ENCODE measurements at places on chromosomes 1 and 21.

DNA sequence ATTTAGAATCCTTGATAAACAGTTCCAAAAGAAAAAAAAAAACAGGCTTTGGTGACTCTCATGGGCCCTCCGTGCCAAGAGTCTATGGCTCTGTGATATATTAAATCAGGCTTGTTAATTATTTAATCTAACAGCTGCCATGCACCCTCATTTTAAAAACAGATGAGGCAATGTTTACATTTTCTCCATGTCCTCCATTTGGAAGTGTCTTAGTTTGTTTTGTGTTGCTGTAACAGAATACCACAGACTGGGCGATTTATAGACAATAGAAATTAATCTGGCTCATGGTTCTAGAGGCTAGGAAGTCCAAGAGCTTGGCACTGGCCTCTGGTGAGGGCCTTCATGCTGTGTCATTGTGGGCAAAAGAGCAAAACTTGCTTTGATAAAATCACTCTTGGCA lies 58.0 kb downstream of the B3GALT5 start:
- DNase-seq, result no peak

DNA sequence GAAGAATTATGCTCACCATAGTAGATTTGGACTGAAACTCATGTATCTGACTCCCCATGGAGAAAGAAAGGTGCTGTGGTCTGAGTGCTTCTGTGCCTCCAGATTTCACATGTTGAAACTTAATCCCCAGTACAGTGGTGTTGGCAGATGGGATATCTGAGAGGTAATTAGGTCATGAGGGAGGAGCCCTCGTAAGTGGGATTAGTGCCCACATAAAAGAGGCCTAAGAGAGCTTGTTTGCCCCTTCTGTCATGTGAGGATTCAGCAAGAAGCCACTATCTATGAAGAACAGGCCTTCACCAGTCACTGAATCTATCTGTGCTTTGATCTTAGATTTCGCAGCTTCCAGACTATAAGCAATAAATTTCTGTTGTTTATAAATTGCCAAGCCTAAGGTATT lies 150.1 kb downstream of the PLPP3 start:
- peak; percentile 20 for DNase-seq

DNA sequence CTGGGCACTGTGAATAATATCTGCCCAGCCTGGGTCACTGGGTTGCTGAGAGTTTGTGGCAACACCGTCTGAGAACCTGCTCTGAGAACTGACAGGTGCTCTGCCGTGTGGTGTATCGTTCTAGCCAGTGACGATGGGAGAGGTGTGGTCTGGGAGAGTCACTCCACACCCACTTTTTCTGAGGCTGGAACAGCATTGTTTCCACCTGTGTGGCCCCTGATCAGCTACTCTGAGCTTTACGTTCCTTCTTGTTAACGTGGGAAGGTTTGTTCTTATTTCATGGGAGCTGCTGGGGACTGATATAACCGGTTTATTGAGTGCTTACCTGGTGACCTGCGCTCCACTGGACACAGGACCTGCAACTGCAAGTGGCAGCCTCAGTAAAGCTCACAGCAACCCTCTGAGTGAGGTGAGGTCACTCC lies 34.8 kb upstream of the TENT5C start:
- no peak for DNase-seq

- DNase-seq, result no peak
These were observed 59.4 kb downstream of the DIPK1A start for GRCh38 chr1:92901699-92902405.

DNA sequence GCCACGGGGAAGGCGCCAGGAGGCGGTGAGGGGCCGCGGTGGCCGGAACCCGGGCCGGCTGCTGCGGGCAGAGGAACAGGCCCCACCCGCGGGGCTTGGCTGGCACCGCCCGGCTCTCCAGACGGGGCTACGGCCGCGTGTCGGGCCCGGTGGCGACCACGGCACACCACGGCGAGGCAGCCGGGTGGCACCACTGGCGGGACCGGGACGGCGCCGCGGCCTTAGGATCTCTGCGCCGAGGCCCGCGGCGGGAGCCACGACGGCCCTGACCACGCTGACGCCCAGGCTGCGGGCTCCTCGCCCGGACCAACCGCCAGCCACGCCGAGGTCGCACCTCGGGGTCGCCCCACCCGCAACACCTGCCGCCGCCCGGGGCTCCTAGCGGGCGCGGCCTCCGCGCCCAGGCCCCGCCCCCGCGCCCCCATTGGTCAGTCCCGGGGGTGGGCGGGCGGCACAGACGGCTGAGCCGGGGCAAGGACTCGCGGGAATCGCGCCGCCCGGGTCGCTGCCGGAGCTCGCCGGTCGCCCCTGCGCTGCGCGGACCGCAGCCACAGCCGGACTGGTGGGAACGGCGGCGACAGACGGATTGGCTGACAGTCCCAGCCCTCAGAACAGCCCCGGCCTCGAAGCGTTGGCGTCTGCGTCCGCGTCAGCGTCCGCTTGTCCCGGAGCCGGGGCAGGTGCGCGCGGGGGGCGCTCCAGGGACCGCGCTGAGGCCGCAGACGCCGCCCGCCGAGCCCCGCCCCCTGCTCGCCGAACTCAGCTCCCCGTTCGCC lies at the start of gene BMP8A:
Gene BMP8A, plus strand, starts transcription at position 491 of the 776 bp plus-strand sequence. CDS start 356 bp downstream, outside the sequence.
- peak; percentile 52 for DNase-seq

DNA sequence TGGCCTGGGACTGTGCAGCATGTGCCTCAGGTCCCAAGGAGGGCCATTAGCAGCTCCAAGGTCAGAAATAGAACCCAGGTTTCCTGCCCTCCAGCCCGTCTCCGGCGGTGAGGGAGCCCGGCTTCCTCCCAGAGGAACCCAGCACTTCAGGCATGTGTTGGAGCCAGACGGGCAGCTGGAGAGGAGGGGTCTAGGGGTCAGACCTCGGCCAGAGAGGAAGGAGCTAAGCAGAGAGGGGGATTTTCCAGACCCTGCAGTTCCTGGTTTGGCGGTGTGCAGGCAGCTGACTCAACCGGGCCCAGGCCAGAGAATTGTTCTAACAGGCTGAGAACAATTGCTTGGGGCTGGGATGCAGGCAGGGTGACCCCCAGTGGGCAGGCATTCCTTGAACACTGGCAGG lies 37.1 kb downstream of the HSPG2 start:
- DNase-seq, result no peak

DNA sequence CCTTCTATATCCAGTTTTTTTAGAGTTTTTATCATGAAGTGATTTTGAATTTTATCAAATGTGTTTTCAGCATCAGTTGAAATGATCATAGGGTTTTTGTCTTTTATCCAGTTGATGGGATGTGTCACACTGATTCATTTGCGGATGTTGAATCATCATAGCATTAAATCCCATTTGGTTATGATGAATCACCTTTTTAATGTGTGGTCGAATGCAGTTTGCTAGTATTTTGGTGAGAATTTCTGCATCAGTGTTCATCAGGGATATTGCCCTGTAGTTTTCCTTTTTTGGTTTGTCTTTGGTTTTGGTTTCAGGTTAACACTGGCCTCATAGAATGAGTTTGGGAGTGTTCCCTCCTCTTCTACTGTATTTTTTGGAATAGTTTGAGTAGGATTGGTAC lies 80.3 kb downstream of the DIRAS3 start:
- no peak for DNase-seq

DNA sequence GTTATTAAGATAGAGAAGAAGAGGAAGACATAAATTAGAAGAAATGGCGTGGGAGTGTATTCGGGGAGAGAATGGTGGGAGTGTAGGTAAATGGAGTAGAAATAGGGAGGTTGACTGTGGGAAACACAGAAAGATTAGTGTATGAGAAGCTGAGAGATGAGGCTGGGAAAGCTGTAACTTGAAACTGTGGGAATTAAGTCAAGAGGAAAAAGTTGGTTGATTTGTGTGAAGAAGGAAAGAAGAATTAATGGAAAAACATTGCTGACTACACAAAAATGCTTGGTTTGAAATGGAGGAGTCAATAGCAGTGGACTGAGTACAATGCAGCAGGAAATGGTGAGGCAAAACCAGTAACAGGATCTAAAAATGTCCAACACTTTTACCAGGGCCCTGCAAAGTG lies 448.3 kb downstream of the PTPRC start:
- no peak for DNase-seq

DNA sequence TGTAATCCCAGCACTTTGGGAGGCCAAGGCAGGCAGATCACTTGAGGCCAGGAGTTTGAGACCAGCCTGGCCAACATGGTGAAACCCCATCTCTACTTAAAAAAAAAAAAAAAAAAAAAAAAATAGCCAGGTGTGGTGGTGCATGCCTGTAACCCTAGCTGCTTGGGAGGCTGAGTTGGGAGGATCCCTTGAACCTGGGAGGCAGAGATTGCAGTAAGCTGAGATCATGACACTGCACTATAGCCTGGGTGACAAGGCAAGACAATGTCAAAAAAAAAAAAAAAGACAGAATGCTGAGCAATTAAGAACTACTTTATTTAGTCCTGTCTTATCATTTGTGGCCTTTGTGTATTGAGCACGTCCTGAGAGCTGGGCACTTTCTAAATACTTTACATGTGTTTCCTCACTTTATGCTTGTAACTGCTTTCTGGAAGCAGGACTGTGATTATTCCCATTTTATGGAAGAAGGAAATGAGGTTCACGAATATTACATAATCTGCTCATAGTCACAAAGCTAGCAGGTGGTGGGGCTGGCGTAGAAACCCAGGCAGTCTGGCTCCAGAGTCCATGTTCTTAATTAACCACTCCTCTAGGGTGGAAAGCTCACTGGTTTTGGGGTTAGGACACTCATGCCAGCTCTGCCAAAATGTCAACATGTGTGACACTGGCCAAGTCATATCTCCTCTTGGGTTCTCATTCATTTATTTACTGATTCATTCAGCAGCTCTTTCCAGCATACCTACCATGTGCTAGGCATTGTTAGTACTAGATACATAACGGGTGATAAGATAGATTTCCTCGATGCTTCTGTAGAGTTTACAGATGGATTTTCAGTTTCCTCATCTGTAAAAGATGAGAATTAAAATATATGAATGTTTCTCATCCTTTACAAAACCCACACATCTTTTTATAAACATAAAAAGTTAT lies 57.7 kb downstream of the DDR2 start:
- no peak for DNase-seq

DNA sequence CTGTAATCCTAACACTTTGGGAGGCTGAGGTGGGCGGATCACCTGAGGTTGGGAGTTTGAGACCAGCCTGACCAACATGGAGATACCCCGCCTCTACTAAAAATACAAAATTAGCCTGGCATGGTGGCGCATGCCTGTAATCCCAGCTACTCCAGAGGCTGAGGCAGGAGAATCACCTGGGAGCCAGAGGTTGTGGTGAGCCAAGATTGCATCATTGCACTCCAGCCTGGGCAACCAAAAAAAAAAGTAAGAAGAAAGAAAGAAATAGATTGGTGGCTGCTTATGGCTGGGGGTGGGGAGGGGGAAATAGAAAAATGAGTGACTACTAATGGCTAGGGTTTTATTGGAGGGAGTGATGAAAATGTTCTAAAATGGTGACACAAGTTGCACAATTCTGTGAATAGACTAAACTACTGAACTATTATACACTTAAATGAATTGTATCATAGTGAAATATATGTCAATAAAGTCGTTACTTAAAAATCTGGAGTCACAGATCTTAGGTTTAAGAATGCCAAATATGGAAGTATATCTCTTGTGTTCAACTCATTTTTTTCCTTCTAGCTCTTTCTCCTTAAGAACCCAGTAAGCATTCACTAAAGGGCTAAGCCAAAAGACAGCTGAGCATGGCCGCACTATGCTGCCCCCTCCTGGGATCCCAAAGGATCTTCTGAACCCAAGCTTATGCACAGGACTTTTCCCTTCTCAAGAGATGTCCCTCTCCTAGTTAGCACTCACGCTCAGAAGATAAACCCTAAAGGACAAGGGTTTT lies 3.2 kb upstream of the NPL start:
- DNase-seq, result peak; percentile 78

GRCh38 chr1:208157769-208158168 lies 86.4 kb downstream of the PLXNA2 start:
- no peak for DNase-seq

GRCh38 chr21:17613242-17613676 lies 558 bp upstream of the BTG3 start:
- no peak for DNase-seq

GRCh38 chr1:34786521-34787325 lies 5.7 kb downstream of the GJB3 start:
- peak; percentile 67 for DNase-seq

DNA sequence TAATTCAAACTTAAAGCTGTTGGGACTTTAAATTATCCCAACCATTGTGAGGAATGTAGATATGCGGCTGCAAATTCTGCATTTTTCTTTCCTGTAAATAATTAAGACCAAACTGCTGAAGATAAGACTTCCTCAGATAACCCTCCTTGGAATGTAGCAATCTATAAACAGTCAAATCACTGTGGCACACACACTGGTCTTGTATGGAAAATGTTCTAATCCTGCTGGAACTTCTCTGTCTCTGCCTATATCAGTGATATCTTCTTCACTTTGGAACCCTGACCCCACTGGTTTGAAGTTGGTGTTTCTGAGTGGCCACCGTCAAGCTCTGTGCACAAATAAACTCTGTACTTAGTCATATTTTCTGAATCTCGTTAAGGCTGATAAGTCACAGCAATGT lies 32.9 kb downstream of the HSF2BP start:
- DNase-seq, result no peak

DNA sequence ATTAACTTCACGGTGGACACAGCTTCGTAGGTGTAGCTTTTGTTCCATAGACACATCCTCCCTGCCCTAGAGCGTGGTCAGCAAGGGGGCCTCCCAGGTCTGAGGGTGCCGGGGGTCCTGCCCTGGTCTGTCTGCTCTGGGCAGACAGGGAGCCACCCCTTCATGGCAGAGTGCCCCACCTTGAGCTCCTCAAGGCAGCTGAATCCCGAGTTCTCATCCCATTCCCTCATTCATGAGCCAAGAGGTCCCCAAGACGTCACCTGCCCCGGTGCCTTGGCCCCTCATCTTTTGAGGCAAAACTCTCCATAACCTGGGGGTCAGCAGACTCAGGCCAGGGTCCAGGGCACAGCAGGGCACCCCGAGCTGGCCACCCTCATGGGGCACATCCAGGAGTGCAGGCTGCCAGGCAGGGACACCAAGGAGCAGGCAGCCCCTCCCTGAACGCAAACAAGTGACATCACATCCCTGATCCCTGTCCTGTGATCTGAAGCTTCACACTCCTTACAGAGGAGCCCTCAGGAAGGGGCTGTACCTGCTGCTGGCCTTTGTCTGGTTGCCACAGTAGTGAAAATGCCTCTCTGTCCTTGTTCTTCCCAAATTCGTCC lies 23.3 kb downstream of the UBASH3A start:
- DNase-seq, result no peak

DNA sequence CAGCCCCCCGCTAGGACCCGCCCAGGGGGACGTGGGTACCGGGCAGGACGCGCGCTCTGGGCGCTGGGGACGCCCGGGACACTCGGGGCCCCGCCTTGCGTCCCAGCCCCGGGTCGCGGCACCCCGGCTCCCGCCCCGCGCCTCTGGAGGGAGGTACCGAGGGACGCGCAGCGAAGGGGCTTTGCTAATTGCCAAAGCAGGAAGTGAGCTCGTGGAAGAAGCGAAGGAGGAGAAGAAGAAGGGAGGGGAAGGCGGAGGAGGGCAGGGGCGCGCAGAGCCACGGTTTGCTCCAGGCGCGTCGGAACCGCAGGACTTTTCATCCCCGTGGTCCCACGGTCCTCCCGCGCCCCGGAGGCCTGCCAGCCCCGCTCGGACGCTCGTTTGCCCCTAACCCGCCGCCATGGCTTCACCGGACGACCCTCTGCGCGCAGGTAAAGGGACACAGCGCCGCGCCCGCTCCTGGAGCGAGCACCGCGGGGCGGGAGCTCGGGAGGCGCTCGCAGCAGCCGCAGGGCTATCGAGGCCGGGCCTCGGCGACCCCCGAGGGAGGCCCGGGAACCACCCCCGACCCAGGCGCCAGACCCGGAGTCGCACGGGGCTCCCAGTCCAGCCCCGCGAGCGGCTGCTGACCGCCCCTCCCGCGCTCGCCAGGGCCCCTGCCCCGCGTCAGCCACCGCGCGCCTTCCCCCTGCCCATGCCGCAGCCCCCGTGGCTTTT lies 1.3 kb downstream of the EDARADD start:
- DNase-seq, result peak; percentile 77

- no peak for DNase-seq
These were observed 698 bp upstream of the NTMT2 start for GRCh38 chr1:170145061-170145460.

Data from HAP-1 (cell line).